ENCODE measurements at places on chromosomes 16 and 17.

DNA sequence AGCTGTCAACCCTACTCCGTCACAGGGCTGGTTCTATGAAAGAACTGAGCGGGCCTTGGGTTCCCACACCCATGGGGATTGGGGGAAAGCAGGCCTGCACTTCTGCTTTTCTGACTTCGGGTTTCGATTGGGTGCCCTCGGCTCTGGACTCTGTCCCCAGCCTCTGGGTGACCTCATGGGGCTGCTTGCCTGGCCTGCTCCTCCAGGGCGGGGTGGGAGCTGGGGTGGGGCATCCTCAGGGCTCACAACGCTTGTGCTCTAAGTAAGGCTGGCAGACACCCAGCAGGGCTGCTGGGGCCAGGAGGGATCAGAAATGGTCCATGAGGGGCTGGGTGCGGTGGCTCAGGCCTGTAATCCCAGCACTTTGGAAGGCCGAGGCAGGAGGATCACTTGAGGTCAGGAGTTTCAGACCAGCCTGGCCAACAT, 19.2 kb downstream of the ARHGAP27 start:
- DNase-seq = no peak

DNA sequence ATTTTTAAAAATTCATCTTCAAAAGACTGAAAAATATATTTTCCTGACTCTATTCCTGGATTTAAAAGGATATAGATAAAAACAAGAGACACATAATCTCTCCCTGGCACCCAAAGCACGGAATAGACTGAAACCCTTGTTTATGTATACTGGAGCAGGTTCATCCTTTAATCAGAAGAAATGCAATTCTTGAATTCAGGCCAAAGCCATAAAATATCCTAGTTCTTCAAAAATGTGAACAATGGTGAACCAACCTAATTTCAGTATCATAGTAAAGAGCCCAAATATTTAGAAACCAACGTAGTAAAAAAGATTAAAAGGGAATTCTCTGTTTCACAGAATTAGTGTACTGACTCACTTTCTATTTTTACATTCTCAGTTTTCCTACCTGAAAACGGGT, 188.5 kb upstream of the C17orf78 start:
- no peak for DNase-seq

DNA sequence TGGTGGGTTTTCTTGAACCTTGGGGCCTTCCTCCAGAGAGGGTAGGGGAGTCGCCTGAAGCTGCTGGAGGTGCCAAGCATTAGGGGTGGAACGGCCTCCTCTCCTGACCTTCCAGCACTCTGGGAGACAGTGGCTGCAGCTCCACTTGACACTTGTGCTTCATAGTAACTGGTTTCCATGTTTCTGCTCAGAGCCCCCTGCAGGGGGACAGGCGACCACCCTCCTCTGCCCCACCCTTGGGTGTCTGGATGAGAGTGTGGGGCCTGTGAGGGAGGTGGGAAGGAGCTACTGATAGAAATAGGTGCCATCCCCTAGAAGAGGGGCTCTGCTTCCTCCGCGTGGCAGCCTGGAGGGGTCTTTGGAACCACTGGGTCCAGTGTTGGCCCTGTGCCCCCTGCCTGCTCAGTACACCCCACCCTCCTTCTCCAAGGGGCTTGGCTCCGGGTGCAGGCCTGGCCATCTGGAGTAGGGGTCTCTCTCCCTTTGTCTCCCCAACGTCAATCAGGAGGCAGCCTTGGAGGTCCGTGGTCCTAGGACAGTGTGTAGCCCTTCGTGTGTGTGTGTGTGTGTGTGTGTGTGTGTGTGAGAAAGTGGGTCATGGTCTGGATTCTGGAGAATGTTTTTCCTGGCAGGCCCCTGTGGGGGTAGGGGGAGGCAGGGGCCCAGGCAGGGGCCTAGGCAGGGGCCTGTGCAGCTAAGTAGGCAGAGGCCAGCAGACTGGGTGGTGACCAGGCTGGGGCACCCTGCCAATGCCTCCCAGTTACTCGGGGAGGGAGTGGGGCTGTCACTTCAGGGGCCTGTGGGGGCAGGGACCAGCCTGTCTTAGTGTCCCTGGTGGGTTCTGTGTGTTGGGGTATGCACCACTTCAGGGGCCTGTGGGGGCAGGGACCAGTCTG, 4.9 kb downstream of the LASP1 start:
- no peak for DNase-seq

DNA sequence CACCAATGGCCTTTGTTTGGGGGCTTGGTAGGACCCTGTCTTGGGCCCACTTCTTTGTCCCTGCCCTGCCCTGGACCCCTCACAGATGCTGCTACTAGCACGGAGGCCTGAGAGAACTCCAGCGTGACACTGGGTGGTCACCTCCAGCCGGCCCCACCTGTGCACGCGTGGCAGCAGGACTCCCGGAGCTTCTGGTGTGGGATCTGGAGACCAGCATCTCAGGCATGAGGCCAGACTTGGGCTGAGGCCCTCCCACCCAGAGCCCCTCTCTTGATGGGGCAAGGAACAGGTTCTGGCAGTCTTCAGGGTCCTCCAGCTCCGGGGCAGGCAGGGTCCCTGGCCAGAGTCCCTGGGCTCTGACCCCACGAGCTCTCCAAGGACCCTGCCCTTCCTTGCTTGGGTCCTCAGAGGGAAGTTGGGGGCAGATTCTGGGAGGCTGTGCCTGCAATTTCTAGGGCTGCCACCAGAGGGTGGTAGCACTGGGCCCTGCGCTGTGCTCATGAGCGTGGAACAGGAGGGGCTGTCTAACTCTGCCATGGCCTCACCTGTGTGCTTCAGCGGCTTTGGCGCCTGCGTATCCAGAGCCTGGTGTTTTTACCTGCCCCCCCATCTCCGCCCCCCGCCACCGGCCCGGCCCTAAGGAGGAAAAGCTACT, 3.1 kb upstream of the BAIAP3 start:
- no peak for DNase-seq

DNA sequence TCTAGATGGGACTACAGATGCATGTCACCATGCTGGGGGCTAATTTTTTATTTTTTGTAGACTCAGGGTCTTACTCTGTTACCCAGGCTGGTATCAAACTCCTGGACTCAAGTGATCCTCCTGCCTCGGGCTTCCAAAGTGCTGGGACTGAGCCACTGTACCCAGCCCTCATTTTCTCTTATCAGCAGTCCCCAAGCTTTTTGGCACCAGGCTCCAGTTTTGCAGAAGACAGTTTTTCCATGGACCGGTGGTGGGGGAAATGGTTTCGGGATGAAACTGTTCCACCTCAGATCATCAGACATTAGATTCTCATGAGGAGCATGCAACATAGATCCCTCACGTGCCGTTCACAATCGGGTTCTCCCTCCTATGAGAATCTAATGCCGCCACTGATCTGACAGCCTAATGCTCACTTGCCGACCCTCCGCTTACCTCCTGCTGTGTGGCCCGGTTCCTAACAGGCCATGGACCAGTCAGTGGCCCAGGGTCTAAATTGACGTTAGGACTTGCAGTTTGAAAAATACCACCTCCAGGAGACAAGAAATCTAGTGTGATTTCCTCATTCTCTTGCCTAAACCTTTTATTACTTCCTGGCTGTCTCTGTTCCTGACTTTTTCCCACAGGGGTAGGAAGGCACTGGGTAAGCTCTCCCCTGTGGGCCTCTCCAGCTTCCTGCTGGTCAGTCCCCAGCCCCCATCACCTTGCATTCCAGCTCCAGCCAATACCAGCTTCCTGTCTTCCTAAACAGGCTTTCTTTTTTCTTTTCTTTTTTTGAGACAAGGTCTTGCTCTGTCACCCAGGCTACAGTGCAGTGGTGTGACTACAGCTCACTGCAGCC, 9.3 kb upstream of the CNP start:
- no peak for DNase-seq

Measured in dorsolateral prefrontal cortex (tissue), 122 donors.